ENCODE measurements at places on chromosomes 13 and 19.

- no peak for DNase-seq
Measured at GRCh38 chr19:36482876-36483275, 6.5 kb downstream of the ZNF566 start.

GRCh38 chr13:76607866-76608265 is 278.3 kb downstream of the KCTD12 start:
- no peak for DNase-seq

- DNase-seq = no peak
Measured at GRCh38 chr19:49951806-49952478, 9.0 kb downstream of the SIGLEC11 start.

GRCh38 chr13:100825557-100825956 is 151.0 kb upstream of the TMTC4 start:
- DNase-seq = no peak

DNA sequence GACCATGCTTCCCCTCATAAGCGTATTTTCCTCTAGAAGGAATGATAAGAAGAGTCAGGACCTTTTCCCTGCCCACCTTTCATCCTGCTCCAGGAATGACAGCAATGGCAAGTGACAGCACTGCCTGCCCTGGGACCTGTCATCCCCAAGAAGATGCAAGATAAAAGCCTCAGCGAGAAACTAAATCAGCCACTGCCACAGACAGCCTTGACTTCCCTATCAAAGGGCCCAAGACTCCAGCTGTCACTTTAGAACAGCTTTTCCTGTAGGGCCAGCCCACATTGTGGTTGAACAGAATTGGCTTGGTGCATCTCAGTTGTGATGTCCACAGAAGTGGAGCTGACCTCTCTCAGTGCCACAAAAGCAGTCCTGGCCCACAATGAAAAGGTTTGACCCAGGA is 1.1 kb downstream of the RAB8A start:
- DNase-seq = no peak

GRCh38 chr19:8451885-8452284 is 7.1 kb downstream of the HNRNPM start:
- DNase-seq = no peak

DNA sequence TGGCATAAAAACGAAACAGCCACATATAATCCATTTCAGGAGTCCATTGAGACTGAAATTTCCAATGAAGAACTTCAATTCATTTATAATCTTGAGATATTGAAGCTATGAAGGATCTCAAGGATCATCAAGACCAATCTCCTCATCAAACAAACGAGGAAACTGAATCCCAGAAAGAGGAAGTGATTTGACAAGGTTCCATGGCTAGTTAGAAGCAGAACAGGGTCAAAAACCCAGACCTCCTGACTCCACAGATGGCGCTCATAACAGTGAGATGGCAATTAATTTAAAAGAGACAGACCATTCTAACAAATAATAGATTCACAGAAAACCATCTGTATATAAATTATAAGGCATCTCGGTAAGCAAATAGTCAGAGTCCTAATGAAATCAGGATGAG is 229.7 kb downstream of the KCTD12 start:
- DNase-seq = no peak

- no peak for DNase-seq
Measured at GRCh38 chr19:48656840-48657474, 11.0 kb upstream of the CA11 start.

DNA sequence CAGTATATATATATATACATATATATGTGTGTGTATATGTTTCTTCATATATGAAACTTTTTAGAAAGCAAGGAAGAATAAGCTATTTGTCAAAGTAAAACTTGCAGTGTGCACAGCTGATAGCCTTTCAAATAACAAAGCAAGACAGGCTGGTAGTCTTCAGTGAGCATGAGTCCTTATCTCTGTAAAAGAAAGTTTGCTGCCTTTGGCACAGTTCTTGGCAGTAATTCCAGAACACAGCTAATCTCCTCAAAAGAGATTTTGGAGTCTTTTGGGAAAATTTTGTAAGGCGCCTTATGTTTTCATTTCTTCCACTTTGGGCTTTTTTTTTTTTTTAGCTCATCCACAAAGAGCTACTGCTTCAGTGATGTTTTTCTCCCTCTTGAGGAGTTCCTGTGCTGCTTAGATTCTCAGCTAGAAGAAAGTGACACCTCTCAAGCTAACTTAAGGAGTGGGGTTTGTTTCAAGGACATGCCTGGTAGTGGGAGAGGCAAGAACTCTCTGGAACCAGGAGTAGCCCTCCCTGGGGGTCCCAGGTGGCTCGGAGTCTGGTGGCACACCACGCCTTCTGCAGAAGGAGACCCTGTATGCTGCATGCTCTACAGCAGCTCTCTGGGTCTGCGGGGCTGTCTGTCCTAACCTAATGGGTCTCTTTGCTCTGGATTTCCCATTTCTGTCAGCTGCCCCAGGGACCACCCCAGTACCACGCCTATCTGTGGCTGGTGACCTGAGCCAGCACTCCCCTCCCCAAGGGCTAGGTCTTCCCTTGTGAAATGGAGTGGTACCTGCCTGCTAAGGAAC is 58.8 kb downstream of the TNFRSF19 start:
- no peak for DNase-seq

DNA sequence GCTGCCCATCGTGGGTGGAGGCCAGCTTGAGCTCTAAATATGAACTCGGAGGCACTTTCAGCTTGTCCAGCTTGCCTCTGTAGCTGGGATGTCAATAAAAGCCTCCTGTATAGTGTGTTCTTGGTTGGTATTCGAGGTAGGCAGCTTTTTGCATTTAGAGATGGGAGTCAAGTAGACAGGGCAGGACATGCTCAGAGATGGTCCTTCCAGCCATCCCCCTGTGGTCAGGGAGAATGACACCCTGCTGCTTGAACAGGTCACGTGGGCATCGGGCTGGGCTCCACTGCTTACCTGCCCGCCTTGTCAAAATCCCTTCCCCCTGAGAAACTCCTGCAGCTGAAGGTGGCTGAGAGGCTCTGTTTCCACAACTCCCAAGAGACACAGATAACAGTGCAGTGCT is 302.5 kb downstream of the ZNF536 start:
- DNase-seq = no peak

DNA sequence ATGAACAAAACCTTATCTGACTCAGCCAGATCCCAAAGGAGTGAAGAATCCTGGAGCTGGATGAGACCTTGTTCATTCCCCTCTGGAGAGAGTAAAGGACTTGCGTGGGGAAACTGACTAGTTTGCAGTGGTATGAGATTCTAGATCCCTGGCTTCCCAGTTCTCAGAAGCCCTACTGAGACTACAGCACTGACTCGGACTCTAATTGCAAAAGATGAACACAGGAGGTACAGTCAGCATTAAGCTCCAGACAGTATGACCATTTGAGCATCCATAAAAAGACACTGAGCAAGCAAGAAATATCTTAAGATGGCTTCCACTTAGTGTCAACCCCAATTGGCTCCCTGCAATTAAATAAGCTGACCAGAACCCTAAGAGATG is 6.8 kb downstream of the ZC3H4 start:
- no peak for DNase-seq

DNA sequence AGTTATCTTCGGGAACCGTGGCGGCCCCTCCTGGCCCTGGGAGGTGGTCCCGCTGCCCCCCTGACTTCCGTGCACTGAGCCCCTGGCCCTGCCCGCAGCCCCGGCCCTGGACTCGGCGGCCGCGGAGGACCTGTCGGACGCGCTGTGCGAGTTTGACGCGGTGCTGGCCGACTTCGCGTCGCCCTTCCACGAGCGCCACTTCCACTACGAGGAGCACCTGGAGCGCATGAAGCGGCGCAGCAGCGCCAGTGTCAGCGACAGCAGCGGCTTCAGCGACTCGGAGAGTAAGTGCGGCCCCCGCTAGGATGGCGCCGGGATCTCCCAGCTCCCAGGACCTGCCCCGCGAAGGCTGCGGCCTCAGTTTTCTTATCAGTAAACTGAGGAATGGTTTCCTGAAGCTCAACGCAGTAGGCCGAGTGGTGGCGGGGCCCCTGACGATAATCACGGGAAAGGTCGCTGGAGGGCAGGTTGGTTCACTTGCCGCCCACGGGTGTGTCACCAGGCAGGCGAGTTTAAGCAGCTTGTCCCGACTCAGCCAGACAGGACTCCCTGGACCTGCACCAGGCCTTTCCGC is 924 bp downstream of the RGCC start:
- DNase-seq = no peak

- DNase-seq = no peak
Measured at GRCh38 chr19:28403690-28404089, 809.3 kb downstream of the UQCRFS1 start.

DNA sequence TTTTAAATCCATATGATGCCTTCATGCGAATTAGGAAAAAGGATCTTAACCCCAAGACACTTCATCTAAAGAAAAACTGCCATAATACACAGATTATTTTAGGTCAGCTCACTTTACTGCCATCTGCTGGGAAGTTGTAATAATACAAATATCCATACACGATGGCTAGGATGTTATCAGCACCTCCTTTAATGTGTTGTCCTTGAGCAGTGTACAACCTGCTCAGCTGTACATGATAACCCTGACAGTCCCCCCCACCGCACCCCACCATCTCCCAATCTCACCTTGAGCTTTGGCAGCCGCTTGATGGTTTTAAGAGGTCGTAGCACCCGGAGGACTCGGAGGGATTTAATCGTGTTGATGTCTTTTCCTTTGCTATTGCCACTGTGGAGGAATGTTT is 112.2 kb downstream of the IER2 start:
- peak; percentile 36 for DNase-seq

GRCh38 chr19:44202470-44202869 is 9.9 kb upstream of the ZNF227 start:
- no peak for DNase-seq

All from NCI-H460 (cell line).